Cerebellar nuclear complex (tissue), 1 donor: ENCODE measurements at places on chromosomes 16 and 17.

- DNase-seq, result no peak
Measured at GRCh38 chr17:42118545-42118944, 2.6 kb downstream of the KAT2A start.

GRCh38 chr17:77804796-77805426 is 153.6 kb upstream of the TNRC6C start:
- no peak for DNase-seq

- DNase-seq, result no peak
Measured at GRCh38 chr16:87180069-87180468, 137.1 kb downstream of the C16orf95 start.

DNA sequence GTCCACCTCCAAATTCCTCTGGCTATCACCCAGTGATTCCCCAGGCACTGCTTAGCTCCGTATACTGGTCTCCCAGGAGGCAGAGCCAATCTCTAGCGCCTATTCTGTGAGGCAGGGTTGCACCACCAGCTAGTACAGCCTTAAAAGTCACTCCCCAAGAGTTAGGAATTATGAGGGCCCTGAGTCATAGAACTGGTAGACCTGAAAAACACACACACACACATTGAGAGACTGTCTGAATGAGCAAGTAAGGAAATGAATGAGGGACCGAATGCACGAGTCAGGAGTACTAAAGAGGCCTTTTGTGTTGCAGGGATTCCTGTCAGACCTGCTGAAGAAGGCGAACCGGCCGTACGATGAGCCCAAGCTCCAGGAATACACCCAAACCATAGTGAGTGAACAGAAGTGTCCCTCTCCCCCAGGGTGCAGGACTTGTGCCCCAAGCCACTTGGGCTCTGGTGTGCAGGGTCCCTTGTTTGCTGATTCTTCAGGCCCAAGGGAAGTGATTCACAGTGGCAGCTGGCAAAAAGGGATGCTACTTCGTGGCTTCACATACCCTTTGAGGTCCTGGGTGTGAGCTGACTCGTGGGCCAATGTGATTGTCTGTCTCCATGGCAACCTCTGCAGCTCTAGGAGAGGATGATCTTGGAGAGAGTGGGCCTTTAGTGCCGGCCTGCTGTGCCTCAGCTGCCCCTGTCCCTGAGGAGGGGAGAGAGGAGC is 24.7 kb downstream of the CALB2 start:
- DNase-seq, result no peak

GRCh38 chr17:40547079-40547784 is 18.0 kb downstream of the CCR7 start:
- no peak for DNase-seq

DNA sequence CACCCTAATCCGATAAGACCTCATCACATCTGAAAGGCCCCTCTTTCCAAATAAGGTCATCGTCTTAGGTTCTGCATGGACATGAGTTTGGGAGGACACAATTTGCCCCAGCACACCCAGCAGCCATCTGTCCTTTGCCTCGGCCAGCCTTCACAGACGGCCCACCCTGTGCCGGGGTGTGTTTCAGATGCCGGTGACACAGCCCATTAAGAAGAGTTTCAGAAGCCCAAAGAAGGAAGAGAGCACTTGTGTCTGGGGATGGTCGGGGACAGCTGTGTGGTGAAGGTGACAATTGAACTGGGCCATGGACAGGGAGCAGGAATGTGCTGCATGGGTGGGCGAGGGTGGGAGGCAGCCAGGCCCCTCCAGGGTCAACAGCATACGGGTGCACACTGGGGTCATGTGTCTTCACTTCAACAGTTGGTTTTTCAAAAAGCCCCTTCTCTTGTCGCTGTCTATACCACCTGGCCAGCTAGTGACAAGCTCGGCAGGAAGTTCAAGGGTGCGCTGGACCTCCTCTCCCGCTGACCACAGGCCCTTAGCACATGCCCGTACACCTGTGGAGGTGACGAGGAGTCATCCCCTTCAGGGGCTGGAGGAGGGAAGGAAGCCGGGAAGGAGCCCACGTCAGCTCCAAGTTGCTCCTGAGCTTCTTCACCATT is 183.1 kb downstream of the C16orf95 start:
- no peak for DNase-seq

DNA sequence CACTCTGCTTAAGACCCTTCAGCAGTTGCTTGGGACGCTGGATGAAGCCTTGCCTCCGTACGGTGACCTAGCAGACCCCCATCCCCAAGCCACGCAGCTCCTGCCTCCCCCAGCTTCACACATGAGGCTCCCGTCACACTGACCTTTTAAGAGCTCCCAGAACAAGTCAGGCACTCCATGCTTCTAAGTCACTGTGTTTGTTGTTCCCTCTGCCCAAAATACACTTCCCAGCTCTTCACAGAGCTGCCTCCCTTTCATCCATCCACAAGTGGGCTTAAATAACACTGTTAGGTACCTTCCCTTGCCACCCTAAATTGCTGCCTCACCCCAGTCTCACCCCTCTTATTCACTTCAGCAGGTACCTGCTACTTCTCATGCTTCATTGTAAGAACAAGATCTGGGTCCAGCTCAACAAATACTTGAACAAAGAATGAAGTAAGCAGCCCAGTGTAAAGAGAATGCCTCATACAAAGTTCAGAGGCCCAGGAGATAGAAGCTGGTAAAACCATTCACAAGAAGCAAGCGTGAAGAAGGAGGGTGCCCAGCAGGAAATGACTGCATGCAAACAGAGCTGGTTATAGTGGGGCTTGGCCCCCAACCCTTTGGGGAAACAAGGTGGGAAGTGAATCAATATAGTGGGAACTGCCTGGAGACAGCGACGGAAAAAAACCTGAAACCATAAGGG is 5.8 kb downstream of the ZC3H7A start:
- DNase-seq, result no peak

- DNase-seq, result no peak
Measured at GRCh38 chr17:39752241-39752881, 14.6 kb downstream of the GRB7 start.

- no peak for DNase-seq
Measured at GRCh38 chr17:78665952-78666920, 89.0 kb upstream of the DNAH17 start.

- no peak for DNase-seq
Measured at GRCh38 chr17:48626245-48627117, at the start of gene HOXB9. HOXB9 (minus strand) TSS chr17:48626358; CDS start chr17:48626269, 89 bp downstream.

DNA sequence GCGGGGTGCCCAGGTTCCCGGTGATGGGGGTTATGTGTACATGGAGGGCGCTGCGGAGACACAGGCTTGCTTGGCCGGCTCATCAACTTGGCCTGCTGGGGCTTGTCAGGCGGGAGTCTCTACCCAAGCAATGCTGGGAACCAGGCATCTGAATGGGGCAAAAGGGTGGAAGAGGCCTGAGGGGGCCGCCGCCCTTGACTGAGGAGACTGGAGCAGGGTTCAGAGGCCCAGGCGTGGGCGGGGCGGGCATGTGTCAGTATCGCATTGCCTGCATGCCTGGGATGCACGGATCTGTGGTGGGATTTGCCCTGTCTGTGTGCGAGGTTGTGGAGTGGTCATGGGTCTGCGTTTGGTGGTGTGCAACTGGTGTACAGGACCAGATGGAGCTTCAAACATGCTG is 21.1 kb downstream of the ARHGAP23 start:
- DNase-seq, result no peak

DNA sequence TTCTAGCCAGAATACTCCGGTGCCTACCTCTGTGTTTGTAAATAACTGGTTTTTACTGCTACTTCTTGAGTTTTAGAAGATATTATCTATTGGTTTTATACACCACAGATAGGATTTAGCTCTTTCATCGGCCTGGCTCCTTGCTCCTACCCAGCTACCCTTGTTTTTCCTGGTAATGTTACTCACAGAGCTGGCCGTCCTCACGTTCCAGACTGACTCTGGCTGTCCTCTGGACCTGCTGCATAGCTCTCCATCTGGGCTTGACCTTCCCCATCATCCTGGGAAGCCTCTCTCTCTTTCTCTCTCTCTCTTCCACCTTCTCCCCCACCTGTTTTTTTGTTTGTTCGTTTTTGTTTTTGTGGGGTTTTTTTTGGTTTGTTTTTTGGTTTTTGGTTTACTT is 51.5 kb downstream of the MPRIP start:
- no peak for DNase-seq

GRCh38 chr16:83231729-83232128 is 576.0 kb upstream of the HSBP1 start:
- DNase-seq, result no peak

- no peak for DNase-seq
Measured at GRCh38 chr16:19696328-19696727, 21.7 kb downstream of the KNOP1 start.

DNA sequence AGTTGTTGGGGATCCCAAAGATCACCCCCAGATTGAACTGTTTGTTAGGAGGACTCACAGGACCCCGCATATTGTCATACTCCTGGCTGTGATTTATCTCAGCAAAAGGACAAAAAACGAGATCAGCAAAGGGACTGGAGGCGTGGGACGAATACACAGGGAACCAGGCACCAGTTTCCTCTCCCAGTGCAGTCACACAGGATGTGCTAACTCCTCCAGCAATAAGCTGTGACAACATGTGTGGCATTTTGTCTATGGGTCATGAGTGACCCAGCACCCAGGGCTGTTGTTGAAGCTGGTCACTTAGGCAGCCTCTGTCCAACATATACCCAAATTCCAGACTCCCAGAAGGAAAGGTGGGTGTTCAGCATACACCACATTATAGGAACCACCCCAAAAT is 60.9 kb downstream of the CPPED1 start:
- DNase-seq, result no peak

DNA sequence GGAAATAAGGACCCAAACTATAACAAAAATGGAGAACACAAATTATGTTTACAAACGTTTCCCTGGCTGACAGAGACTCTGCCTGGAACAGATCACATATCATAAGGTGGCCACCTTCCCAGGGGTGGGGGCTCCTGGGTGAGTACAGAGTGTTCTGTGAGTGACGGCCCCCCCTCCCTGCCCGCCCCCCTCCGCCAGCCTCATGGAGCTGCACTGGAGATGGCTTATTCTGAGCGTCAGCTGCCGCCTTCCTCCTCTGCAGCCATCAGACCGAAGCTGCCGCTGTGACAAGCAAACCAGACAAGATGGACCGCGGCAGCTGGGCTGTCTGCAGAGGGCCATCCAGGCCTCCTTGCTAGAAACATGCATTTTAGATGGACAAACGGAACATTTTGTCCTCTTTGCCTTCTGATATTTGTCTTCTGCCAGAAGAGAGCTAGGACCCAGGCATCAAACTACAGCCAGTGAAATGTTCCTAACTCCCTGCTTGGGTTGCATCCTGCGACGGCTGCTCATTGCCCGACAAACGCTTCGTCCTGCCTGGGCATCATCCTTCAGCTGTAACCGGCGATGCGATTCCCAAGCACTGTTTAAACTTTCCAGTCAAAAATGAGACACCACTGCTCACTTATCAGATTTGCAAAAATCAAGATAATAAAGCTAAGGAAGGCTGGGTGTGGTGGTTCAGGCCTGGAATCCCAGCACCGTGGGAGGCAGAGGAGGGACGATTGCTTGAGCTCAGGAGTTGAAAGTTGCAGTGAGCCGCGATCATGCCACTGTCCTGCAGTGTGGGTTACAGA is 15.3 kb upstream of the RPTOR start:
- DNase-seq, result no peak

DNA sequence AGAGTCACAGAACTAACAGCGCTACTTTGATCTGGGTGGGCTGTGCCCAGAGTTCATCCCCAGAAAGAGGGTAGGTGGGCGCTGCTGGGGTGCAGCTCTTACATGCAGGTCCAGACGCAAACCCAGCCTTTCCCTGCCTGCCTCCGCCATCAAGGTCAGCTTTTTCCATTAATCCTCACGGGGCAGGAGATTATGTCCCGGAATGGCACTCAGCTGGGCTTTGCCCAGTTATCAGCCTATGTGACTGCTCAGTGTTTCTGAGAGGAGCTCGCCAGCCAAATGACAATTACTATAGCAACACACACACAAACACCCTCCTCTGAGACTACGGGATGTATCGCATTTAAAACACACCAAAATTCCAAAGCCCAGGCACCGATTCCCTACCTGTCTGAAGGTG is 20.1 kb downstream of the GLYR1 start:
- no peak for DNase-seq

DNA sequence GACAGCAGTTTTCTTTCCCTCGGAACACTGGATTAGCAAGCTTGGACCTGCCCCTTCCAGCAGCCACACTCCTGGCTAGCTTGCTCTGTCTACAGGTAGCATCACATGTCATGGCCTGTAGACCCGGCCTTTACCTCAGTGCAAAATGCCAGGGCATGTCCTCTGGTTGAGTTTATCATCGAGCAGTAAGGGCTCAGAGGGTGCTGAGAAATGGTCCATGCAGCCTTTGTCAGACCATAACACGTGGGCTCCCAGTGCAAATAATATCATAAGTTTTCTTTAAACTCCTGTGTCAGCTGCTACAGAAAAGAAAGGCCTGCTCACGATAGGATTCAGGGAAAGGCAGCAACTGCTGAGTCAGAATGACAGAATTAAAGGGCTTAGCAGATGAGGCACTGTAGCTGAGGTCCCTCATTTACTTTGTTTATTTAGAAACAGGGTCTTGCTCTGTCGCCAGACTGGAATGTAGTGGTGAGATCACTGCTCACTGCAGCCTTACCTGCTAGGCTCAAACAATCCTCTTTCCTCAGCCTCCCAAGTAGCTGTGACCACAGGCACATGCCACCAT is 8.0 kb upstream of the GNA13 start:
- DNase-seq, result no peak

DNA sequence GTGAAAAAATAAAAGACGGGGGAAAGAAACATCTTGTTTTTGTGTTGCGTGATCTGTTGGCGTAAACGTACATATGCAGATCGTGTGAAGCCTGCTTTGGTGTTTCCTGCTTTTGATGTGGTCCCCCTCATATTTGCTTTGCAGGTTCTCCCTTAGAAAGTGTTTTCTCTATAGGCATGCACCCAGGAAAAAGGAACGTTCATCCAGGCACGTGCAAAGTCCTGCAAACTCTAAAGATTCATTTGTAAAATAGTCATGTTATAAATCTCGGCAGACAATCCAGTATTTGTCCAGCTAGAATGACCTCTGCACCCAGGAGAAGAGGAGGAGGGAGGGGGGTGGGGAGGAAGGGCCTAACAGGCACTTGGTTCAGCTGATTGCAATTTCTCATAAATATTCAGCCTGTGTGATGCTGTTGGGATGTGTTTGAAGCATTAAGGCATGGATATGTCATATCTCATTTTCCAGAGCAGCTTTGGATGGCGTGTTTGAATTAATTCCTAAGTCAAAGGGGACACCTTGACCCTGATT is 40.3 kb upstream of the DDX52 start:
- DNase-seq, result no peak

GRCh38 chr16:67028167-67028695 is 718 bp upstream of the CBFB start:
- no peak for DNase-seq

DNA sequence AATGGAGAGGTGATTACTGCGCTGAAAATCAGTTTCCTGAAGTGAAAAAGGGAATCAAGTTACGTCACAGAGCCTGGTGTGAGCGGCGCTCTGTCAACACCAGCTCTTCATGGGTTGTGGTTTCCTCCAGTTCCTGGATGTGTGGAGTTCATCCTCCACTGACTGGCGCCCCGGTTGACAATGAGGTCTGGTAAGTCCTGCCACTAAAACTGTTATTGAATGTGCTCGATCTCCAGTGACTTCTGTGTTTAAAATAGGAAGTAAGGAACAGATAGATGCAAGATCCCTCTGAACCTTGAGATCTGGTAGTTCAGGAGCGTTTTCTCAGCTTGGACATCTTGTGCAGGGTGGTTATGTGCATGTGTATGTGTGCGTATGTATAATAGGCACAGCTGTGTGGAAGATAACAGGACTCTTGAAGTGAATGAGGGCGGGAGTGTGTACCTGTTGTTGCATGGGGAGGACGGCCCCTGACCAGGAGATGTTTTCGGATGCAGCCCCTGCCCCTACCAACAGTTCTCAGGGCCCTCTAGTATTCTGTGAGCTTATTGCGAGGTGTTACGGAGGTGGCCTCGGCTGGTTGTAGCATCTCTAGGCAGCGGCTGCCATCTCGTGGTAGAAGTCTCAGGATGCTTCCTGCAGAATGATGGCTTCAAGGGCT is 22.0 kb upstream of the GOT2 start:
- peak; percentile 44 for DNase-seq
